Hematopoietic multipotent progenitor cell treated with erythropoietin and hydrocortisone succinate and interleukin-3 and kit ligand, for 6 days (in vitro differentiated cells): ENCODE measurements at places on chromosomes 1 and 21.

- no peak for DNase-seq
These were observed 428.5 kb upstream of the RGS18 start for GRCh38 chr1:191729742-191730141.

- no peak for DNase-seq
These were observed 1.3 kb upstream of the C1orf226 start for GRCh38 chr1:162380061-162380846.

- DNase-seq = no peak
These were observed 320.5 kb upstream of the SGIP1 start for GRCh38 chr1:66213491-66213890.

- peak; percentile 36 for DNase-seq
These were observed 18.0 kb upstream of the MNDA start for GRCh38 chr1:158813164-158813563.

- no peak for DNase-seq
These were observed 89.5 kb upstream of the PGBD5 start for GRCh38 chr1:230515451-230516145.

- DNase-seq = no peak
These were observed 99.2 kb upstream of the PALMD start for GRCh38 chr1:99546432-99547416.

DNA sequence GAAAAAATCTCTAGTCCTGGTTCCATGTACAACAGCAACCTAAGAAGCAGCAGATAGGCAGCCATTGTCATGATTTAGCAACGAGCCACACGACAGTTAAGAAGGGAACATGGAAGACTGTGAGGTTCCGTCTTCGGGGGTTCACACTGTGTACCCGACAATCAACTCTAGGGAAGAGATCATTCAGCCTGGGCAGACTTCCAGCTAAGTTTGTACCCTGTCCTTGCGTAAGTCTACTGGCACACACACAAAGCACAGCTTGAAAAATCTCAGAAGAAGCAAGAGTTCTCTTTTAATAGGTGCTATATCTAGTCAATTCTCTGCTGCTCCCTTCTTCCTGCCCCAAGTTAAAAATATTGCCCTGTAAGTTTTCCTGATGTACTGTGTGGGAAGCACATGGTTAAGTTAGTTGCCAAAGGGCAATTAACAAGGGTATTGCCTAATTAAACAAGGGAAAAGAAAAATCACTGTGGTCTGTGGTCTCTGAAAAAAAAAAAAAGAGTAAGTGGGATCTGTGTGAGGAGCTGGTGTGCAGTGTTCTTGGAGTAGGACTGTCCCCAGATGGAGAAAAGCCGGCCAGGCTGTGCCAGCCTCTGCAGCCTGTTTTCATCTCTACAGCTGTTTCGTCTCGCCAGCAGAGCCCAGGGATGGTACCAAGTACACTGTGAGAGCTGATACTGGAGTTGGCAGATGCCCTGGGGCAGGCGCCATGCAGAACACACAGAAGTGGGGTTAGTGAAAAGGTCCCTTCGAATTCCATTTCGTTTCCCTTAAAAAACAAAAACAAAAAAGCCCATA is 6.4 kb upstream of the MYBPHL start:
- DNase-seq = no peak

DNA sequence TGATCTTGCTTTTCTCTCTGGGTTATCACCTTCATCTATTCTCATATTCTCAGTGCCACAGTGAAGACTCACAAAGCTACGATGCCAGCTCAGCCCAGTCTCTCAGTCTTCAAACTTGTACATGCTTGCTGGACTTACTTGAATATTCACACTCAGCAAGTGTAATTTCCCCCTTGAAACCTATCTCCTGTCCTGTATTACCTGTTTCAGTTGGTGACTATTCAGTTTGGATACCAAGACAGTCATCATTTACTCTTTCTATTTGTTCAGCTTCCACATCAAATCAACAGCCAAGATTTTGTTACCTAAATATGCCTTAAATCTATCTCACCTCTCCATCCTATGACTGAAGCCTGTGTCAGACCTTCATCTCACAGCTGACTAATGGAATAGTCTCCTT is 209.7 kb downstream of the LRRC7 start:
- no peak for DNase-seq

DNA sequence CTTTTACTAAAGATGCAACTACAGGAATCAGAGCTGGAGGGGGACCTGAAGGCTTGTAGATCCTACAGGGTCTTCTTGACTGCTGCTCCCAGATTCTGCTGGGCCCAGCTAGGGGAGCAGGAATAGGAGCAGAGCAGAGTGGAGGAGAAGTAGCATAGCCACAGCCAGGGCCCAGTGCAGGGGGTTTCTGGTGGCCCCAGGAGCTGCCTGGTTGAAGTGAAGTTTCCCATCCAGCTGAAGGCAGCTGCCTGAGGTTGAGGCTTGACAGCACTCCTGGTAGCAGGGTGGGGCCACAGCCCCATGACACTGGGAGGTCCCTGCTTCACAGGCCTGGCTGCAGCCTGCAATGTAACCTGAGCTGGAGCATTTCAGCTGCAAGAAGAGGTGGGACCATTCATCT is 2.0 kb upstream of the INPP5B start:
- DNase-seq = peak; percentile 26

GRCh38 chr1:72283022-72283306 is 625 bp upstream of the NEGR1 start:
- no peak for DNase-seq

- DNase-seq = no peak
These were observed 124.9 kb downstream of the RGS2 start for GRCh38 chr1:192933744-192934143.

DNA sequence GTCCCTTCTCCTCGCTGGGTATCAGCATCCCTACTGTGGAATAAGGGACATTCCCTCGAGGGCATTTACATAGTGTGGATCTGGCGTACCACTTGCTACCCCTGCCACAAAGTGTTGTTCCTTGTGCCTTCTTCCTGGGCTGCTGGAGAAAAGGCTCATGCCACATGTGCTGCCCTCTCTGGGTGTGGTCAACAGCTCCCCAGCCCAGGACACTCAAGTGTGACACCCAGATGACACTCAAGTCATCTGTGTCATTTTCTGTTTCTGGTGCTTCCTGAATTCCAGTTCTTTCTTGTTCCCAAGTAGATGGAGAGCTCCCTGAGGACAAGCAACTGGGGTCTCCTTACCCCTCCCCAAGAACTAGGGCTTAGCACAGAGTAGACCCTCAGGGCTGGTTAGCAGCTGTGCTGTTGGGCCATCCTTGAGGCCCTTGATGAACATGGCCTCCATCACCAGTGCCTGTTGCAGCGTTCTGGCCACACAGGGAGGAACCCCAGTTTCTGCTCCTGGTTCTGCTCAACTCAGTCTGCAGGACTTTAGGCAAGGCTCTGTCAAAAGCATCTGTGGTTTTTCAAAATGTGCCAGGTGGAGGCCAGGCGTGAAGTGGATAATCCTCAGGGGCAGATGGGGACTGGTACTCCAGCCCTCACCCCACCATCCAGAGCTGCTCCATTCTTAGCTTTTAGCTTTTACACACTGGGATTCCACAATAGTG is 49.0 kb upstream of the CLIC4 start:
- no peak for DNase-seq

GRCh38 chr1:181126871-181127587 is 38.5 kb downstream of the IER5 start:
- DNase-seq = no peak

- DNase-seq = no peak
These were observed 34.0 kb upstream of the HSD17B7 start for GRCh38 chr1:162756523-162756922.
